ENCODE measurements at places on chromosomes 12 and 14.

DNA sequence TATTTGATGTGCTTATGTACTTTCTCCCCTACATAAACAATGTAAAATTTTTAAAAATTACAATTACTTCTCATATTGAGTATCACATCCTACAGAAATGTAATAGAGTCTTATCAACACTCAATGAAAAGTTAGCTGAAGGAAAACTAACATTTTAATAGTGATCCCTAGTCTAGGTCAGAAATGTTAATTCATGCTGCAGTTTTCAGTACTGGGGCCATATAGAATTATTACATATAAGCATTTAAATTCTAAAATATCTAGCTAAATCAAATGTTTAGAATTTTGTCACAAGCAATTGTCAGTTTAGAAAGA lies 37.8 kb downstream of the SLC6A15 start:
- DNase-seq = no peak

GRCh38 chr12:117034701-117035151 lies 64.5 kb downstream of the TESC start:
- DNase-seq = no peak

DNA sequence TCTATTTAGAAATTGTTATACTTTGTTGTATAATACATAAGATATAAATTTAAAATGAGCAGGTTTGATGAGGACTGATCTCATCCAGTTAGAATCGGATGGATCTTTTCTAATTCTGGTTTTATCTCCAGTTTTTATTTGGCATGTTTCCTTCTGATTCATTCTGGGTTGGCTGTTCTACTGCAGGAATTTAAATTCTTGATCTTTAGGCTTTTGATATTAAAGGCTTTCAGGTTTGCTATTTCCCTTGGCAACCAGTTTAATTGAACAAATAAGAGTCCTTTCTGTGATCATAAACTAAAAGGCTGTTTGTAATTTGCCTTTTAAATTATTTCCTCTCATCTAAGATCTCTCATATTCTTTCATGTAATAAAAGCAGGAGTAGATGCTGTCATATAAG lies 83.4 kb downstream of the PDE6H start:
- DNase-seq = no peak

DNA sequence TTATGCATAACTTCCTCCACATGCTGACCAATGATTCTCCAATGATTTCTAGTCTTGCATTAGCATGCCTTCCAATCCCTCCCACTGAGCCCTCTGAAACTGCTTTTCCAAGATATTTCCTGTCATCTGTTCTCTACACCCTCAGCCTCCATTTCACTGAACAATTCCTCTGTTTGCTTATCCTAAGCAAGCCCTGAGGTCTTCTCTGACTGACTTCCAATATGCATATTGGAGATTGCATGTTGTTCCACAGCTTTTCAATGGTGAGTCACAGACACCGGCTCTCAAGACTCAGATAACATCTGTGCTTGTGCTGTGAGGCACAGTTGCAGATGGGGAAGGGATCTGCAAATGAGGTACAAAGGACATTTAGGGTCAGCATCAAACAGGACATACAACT lies 141.0 kb downstream of the SLC16A7 start:
- DNase-seq = no peak

DNA sequence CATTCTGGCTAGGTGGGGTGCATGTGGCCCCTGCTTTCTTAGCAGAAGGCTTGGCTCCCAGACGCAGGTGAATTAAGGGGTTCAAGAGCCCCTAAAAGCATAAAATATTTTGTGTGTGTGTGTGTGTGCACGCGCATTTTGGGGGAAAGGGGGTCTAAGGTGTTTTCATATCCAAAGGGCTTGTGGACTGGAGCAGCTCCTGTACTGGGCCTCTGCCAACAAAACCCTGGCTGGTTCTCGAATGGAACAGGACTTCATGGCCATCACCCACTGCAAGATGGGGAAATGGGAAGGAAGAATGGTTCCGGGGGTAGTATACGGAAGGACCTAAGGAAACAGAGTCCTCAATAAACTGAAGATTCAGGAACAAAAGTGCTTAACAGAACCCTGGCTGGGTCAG lies 3.9 kb upstream of the ATN1 start:
- DNase-seq = no peak

GRCh38 chr14:56211844-56212243 lies 93.6 kb downstream of the PELI2 start:
- DNase-seq = no peak
